AG04450 (cell line): ENCODE measurements at places on chromosomes 11 and 22. TPM values are rescaled to one million over a fixed set of nuclear protein-coding genes. Genes with fewer than 3 reads are reported as not detected.

PATE2 gene
- not detected in 2 replicates for polyA plus RNA-seq

SCGB2A2 gene
- polyA plus RNA-seq = not detected in 2 replicates

HPX gene
- polyA plus RNA-seq = 0.32 and 0.67 TPM in 2 replicates

HBG1 gene
- 0.41 and 0.45 TPM in 2 replicates for polyA plus RNA-seq

GRM5 gene
- 0.01 TPM in 1 of 2 replicates, not detected in the other for polyA plus RNA-seq

GTSE1 gene
- 3.6 and 4.0 TPM in 2 replicates for polyA plus RNA-seq
